Stimulated activated CD4-positive, alpha-beta T cell treated with anti-CD3 and anti-CD28 coated beads, TNF-alpha, amount 100 ng/mL, for 48 hours (primary cell): ENCODE measurements at places on chromosomes 2 and 18.

DNA sequence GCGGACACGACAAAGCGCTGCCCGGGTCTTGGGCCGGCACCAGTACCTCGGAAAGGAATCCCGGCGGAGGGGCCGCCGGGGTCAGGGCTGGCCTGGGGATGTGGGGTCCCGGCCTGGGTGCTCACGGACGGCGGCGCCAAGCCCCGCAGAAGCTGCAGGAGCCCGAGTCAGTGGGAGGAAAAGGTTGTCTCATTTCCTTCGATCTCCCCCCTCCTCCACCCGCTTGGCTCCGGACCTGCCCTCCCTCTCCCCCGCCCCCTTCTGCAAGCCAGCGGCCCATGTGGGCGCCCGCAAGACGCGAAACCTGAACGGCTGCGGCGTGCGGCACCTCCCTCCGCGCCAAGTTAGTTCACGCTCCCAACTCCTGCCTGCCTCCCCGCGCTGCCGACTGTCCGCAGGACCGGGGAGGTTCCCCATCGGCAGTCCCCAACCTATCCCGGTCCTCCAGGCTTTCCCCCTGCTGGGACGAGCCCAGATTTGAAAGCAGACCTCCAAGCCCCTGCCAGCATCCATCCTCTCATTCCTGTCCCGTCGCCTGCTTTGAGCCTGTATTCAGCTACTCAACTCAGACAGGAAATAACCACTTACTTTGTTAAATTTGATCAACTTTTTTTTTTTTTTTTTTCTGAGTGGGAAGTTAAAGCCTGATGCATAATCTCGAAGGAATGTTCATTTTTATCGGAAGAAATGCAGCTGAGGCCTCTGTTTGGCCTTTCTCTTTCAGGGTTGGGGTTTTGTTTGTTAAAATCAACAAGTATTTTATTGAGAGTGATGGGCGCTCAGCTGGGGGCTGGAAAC, at the start of gene EVA1A:
TSS of gene EVA1A (minus strand) at position 172 of the 798 bp plus-strand sequence. CDS start 42,799 bp downstream, outside the sequence.
- DNase-seq = peak; percentile 3

GRCh38 chr2:216108310-216108966, 710 bp upstream of the XRCC5 start:
- no peak for DNase-seq

DNA sequence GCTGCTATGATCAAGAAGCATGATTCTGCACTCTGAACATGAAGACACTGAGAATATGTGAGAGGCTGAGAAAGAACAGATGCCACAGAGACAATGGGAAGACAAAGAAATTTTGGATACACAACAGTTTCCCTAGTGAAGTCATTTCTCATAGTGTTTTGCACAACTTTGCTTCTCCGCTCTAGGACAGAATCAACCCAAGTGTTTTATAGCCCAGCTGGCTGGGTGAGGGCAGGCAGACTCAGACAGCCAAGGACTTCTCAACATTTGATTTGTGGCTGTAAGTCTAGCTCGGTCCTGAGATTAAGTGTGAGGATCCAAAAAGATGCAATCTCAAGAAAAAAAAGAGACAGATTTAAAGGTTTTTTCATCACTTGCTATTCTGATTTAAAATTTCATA, 536.5 kb upstream of the CRIM1 start:
- no peak for DNase-seq

- no peak for DNase-seq
These were observed 791.7 kb downstream of the METTL4 start for GRCh38 chr18:1779587-1779986.

- DNase-seq = no peak
These were observed 160.9 kb downstream of the ARL6IP6 start for GRCh38 chr2:152879275-152879674.

DNA sequence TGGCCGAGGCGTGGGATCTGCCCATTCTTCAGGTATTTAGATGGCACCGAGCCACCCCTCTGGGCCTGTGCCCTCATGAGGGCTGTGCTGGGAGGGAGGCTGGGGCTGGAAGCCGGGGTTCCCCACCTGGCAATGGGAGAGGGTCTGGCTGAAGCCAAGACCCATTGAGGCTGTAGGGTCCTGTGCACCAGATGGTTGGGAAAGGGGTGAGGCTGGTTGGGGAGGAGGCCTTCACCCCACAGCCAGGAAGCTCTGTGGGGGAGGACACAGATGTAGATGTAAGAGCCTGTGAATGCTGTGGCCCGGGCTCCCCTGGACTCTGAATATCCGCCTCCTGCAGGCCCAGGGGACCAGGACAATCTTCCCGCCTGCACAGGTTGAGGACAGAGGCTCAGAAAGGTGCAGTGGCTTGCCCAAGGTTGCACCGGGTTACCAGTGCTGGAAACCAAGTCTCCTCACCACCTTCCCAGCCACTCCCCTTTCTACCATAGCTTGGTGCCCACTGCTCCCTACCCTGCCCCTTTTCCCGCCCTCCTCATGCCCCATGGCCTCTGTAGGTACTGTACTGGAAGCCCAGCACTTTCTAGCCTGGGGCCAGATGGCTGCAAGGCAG, 49.7 kb downstream of the PDCL3 start:
- no peak for DNase-seq

DNA sequence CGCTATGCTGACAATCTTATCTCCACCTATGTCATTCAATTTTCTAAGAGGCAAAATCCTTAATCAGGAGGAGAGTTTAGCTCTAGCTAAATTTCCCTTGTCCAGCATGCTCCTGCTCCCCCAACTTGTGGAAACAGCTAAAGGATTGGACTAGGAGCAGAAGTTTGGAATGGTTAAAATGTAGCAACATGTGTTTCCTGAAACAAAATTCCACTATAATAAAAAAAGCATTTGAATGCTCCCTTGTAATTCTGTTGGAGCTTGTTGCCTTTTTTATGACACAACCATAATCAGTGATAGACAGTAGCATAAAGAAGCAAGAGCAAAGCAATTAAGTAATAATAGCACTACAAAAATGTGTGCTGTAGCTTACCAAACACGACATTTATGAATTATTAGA, 6.9 kb downstream of the ACTR3 start:
- DNase-seq = no peak
